ENCODE measurements at places on chromosomes 1 and 21. TPM values are rescaled to one million over a fixed set of nuclear protein-coding genes. Genes with fewer than 3 reads are reported as not detected.

GRCh38 chr21:31352836-31353235 lies 8.8 kb upstream of the TIAM1 start:
- DNase-seq: no peak

The RIMKLA gene
- 0.10 TPM for total RNA-seq

The PTGS2 gene
- total RNA-seq: 22.2 TPM

DNA sequence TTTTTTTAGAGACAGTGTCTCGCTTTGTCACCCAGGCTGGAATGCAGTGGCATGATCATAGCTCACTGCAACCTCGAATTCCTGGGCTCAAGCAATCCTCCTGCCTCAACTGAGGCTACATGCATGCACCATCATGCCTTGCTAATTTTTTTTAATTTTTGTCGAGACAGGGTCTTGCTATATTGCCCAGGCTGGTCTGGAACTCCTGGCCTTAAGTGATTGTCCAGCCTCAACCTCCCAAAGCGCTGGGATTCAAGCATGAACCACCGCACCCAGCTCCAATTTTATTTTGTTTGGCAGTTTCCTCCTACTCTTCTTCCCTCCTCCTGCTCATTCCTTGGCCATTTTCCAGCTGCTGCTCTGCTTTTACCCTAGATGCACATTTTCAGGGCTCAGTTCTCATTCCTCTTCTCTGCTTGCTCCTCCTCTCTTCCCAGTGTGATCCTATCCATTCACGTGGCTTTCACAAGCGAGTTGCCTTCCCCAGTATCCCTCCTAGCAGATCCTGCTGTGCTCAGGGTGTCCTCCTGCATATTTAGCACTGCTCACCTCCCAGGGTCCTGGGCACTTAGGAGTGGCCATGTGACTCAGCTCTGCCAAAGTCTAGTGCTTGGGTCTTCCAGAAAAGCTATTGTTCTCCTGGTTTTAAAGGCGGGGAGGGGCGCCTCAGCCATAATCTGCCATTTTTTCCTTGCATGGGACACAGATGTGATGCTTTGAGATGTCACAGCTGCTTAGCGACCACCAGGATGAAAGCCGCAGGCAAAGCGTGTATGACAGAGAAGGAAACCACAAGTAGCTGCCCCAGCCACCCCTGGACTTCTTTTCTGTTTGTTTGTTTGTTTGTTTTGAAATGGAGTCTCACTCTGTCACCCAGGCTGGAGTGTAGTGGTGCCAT lies 33.7 kb downstream of the PSEN2 start:
- no peak for DNase-seq

The SLC44A3 gene
- 2.7 TPM for total RNA-seq

The CFAP45 gene
- total RNA-seq: 1.0 TPM

- no peak for DNase-seq
Measured at GRCh38 chr1:27912429-27912828, 22.4 kb upstream of the SMPDL3B start.

DNA sequence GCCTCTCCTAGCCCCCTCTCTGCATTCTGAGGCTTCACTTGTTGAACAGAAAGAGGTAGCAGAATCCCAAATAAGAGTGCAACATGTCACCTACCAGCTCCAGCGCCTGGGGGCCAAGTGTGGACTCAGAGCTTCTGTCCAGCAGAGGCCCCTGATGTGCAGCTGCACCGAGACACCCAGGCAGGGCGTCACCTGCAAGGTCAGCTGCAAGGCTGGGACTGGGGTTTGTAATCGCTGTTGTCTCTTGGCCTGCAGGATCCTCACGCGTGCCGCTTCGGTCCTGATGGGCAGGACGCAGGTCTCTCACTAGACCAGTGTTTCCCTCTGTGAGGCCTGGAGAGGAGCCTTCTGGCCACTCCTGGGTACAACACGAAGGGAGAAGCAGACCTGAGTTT lies 4.3 kb upstream of the SLX9 start:
- no peak for DNase-seq

Data from endothelial cell (in vitro differentiated cells).